ENCODE measurements at places on chromosomes 12 and 14. TPM values are rescaled to one million over a fixed set of nuclear protein-coding genes. Genes with fewer than 3 reads are reported as not detected.

The ITGA5 gene
- total RNA-seq = 589 TPM

The TRHDE gene
- total RNA-seq = 1.6 TPM

The WDR20 gene
- total RNA-seq = 14.8 TPM

The NRL gene
- 0.96 TPM for total RNA-seq

The LGR5 gene
- total RNA-seq = 2.2 TPM

The KRT86 gene
- total RNA-seq = 5.0 TPM

The C12orf50 gene
- not detected for total RNA-seq

The KCNC2 gene
- not detected for total RNA-seq

The MGP gene
- 251 TPM for total RNA-seq

The GALNT6 gene
- total RNA-seq = 11.6 TPM

The RPGRIP1 gene
- not detected for total RNA-seq

The ZDHHC22 gene
- total RNA-seq = not detected

The CPNE6 gene
- total RNA-seq = not detected

The SSTR1 gene
- total RNA-seq = 6.2 TPM

The PRB2 gene
- total RNA-seq = not detected

The RIMKLB gene
- total RNA-seq = 17.1 TPM

The SLCO1A2 gene
- not detected for total RNA-seq

The KRT3 gene
- total RNA-seq = not detected

The RNASE2 gene
- not detected for total RNA-seq

The INF2 gene
- total RNA-seq = 82.4 TPM

The SCN8A gene
- 19.2 TPM for total RNA-seq

The MMP17 gene
- total RNA-seq = 7.8 TPM
